Posterior vena cava (tissue), 2 donors: ENCODE measurements at places on chromosomes 1 and 21. TPM values are rescaled to one million over a fixed set of nuclear protein-coding genes. Genes with fewer than 3 reads are reported as not detected.

Gene OR2T27
- total RNA-seq, result not detected

Gene ZNF691
- 4.5 TPM for total RNA-seq

Gene ERICH3
- 0.05 TPM for total RNA-seq

Gene CRYBG2
- total RNA-seq, result 0.52 TPM

Gene GNG12
- total RNA-seq, result 165 TPM

Gene TNFRSF8
- 1.00 TPM for total RNA-seq

Gene CD52
- 7.0 TPM for total RNA-seq
